ENCODE measurements at places on chromosomes 11 and 22. TPM values are rescaled to one million over a fixed set of nuclear protein-coding genes. Genes with fewer than 3 reads are reported as not detected.

- peaks cover 15% of the 10 kb centered on the region for H3K4me1 ChIP-seq
- DNase-seq = no peak
- H3K36me3 ChIP-seq = no peaks in the 10 kb centered on the region
- no peak overlapping the region for H3K4me3 ChIP-seq
- H3K27me3 ChIP-seq = peaks cover 2% of the 10 kb centered on the region
- no peak overlapping the region for H3K27ac ChIP-seq
Measured at GRCh38 chr11:69402251-69402887, 79.1 kb upstream of the LINC01488 start.

DNA sequence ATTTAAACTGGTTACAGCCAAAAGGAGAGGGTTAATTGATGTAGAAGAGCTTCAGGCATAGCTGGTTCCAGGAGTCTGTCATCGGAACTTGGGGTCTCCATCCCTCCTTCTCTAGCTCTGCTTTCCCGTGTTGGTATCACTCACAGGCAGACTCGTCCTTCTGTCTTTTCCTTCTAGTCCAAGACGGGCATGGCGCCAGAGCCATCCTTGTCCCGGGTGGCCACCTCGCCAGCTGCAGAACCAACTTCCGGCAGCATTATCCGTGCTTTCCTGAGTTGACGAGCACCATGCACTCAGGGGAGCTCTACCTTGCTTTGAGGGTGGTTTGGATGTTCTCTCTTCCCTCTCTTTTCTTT lies 14.7 kb downstream of the LINC01488 start:
- H3K36me3 ChIP-seq = no peaks in the 10 kb centered on the region
- no peak for DNase-seq
- H3K27ac ChIP-seq = no peak overlapping the region
- no peaks in the 10 kb centered on the region for H3K4me1 ChIP-seq

DNA sequence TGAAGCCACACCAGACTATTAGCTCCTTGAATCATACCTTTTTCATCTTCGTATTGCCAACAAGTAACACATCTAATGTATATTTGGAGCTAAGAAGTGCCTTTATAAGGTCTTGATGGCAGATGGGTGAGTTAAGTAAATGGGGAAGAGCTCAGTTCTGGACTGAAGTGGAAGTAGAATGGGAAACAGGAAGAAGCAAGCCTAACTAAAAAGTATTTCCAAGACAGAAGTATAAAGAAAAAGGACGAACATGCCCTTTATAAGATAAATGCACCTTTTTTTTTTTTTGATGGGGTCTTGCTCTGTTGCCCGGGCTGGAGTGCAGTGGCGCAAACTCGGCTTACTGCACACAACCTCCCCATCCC lies 14.5 kb downstream of the CRTAM start:
- peaks cover 35% of the 10 kb centered on the region for H3K4me1 ChIP-seq
- no peak overlapping the region for H3K4me3 ChIP-seq
- no peak for DNase-seq
- H3K27me3 ChIP-seq = no peaks in the 10 kb centered on the region
- H3K36me3 ChIP-seq = no peaks in the 10 kb centered on the region

DNA sequence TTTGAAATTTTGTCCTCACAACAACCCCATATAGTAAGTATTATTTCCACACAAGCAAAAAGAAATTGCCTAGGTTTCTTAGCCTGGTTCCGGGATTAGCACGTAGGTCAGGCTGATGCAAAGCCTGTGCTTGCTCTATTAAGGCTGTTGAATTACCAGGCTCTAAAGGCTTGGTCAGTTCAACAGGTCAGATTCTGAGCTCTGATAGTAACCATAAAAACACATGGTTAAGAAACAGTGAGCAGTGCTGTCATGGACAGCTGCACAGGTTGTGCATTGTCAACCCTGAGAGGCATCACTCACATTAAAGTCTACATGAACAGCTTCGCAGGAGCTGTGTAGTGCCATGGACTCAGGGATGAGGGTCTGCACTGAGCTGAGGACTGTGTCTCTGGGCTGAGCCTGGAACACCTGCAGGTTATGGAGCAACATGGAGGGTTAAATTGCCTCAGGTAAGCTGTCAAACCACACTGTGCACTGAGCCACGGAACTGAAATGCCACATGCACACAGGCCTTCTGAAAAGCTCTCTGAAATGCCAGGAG lies 98.0 kb downstream of the PIWIL4 start:
- no peak overlapping the region for H3K27ac ChIP-seq
- H3K4me1 ChIP-seq = no peaks in the 10 kb centered on the region
- DNase-seq = no peak
- H3K27me3 ChIP-seq = peaks cover 3% of the 10 kb centered on the region

DNA sequence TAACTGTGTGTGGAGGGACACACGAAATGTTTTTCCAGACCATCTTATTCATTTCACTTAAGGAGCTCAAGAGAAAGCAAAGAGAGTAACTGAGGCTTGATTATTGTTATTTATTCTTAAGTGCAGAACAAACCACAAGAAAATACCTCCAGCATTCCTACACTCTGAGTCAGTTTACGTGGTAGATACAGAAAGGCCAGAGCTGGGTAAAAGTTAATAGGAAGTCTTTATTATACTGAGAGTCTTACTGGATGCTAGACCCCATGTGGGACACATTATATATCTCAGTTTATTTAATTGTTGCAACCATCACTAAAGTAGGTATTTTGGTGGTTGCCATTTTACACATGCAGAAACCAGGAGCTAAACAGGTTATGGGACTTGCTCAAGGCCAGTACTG lies 261.4 kb upstream of the POU2AF2 start:
- DNase-seq = no peak
- H3K27ac ChIP-seq = no peak overlapping the region
- H3K4me1 ChIP-seq = no peaks in the 10 kb centered on the region
- no peaks in the 10 kb centered on the region for H3K36me3 ChIP-seq

DNA sequence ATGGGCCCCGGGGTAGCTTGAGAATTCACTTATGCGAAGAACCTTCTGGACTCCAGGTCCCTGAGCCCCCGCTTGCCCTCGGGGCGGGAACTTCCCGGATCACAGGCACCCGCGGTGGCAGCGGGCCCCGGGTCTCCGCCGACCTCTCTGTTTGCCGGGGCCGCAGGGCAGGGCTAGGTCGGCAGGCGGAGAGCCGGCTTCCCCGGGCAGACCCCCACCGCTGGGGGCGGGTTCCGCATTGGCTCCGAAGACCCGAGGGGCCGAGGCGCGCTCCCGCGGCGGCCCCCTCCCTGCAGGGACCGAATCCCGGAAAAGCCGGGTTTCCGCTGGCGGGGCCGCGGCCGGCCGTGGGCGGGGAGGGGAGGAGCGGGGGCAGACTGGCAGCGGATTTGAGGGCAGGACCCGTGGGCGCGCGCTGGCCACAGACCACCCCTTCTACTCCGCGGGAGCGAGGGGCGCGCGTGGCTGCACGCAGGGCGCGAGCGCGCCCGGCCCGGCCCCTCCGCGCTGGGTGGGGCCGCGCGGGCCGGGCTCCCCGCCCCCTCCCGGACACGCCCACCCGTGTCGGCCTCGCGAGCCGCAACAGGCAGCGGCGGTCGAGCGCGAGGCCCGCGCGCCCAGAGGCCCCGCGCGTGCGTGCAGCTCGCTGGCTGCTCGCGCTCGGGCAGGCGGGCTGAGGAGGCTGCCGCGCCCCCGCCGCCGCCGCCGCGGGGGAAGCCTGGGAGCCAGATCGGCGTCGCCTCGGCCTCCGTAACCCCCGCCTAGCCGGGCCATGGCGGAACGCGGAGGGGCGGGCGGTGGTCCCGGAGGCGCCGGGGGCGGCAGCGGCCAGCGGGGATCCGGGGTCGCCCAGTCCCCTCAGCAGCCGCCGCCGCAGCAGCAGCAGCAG lies at the start of gene PACS1:
PACS1 (plus strand) TSS at position 558 of the 889 bp plus-strand sequence; CDS start at position 773, 215 bp downstream.
- H3K36me3 ChIP-seq = peaks cover 69% of the 10 kb centered on the region
- DNase-seq = peak; percentile 82
- peaks cover 66% of the 10 kb centered on the region for H3K4me1 ChIP-seq
- peak within 1 kb of the TSS; percentile 95 for H3K27ac ChIP-seq
- H3K4me3 ChIP-seq = peak within 1 kb of the TSS; percentile 92

DNA sequence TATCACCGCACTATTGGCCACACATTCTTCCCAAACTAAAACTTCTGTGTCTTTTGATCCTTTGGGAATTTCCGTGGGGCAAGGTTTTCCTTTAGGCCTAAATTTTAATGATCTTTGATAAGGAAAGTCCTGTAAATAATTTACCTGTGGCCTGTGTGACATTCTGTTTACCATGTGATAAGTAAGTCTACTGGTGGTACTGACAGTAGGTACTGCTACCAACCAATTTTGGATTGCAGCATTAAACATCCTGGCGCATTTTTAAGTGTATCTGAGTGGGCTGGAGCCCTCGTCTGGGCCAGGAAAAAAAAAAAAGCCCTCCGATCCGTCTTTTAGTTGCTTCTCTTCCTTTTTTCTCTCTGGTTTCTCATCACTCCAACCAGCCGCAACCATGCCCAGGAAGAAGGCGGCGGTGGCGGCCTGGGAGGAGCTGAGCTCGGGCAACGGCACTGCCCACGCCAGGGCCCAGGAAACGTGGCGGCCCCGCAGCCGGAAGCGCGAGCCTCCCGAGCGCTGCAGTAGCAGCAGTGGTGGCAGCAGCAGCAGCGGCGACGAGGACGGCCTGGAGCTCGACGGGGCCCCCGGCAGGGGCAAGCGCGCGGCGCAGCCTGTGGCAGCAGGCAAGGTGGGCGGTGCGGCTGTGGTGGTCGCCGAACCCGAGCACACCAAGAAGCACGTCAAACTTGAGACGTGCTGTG lies 33.6 kb downstream of the ASRGL1 start:
- H3K36me3 ChIP-seq = no peaks in the 10 kb centered on the region
- H3K27me3 ChIP-seq = no peaks in the 10 kb centered on the region
- H3K27ac ChIP-seq = peak overlapping the region; percentile 74
- H3K4me3 ChIP-seq = peak overlapping the region; percentile 77

DNA sequence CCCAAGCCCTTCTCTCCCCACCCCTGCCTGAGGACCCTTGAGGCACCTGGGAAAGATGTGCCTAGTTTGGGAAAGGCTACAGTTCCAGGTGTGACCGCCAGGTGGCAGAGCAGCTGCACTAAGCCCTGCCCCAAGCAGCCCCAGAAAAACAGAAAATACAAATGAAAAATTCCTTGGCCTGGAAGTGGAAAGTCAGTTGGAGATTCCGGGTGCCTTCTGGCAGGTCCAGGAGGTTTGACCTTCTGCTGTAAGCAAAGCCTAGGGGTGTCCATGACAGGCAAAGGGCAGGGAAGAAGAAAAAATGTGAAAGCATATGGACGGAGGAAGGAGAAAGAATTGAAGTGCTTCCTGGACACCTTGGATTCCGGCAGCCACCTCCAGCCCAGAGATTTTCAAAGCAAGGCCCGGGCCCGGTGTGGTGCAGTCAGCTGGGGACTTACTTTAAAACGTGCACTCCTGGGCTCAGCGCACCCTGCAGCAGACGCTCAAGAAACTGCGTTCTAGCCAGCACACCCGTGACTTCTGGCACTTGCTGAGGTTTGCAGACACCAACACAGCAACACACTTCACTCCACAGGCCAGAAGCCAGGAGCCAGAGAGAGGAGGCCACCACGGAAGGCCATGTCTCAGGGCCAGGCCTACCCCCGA lies 37.3 kb upstream of the SLC22A12 start:
- no peak overlapping the region for H3K4me3 ChIP-seq
- H3K4me1 ChIP-seq = peaks cover 15% of the 10 kb centered on the region

DNA sequence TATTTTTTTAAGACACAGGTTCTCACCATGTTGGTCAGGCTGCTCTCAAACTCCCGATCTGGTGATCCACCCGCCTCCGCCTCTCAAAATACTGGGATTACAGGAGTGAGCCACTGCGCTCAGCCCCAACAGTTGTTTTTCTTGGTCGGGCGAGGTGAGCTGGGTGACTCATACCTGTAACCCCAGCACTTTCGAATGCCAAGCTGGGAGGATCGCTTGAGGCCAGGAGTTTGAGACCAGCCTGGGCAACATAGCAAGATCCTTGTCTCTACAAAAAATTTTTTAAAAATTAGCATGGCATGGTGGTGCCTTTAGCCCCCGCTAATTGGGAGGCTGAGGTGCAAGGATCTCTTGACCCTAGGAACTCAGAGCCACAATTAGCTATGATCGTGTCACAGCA lies 7.0 kb upstream of the NF2 start:
- H3K4me1 ChIP-seq = no peaks in the 10 kb centered on the region
- H3K4me3 ChIP-seq = no peak overlapping the region
- no peaks in the 10 kb centered on the region for H3K27me3 ChIP-seq

GRCh38 chr11:109933126-109933525 lies 160.1 kb upstream of the ZC3H12C start:
- no peaks in the 10 kb centered on the region for H3K36me3 ChIP-seq
- H3K4me1 ChIP-seq = no peaks in the 10 kb centered on the region
- DNase-seq = no peak
- peaks cover 5% of the 10 kb centered on the region for H3K27me3 ChIP-seq
- H3K4me3 ChIP-seq = no peak overlapping the region

DNA sequence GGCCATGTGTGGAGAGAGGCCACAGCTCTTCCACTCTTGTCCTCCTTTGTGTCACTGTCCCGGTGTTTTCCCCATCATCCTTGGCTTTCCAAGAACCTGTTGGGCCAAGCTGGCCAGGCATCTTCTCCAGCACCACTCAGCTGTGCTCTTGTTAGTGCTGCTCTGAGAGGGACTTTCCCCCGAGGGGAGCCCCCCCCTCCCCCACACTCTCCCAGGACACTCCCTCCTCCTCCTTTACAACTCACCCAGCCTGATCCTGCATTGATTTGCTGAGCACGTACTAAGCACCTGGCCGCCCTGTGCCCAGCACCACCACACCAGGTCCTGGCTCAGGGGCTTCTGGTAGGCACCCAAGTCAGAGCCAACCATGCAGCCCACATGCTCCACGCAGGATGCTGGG lies 13.2 kb downstream of the TP53AIP1 start:
- H3K27me3 ChIP-seq = peaks cover 7% of the 10 kb centered on the region
- H3K4me1 ChIP-seq = peaks cover 17% of the 10 kb centered on the region
- no peak overlapping the region for H3K27ac ChIP-seq
- no peak overlapping the region for H3K4me3 ChIP-seq

GRCh38 chr11:72831521-72832300 lies 17.5 kb downstream of the ATG16L2 start:
- H3K4me3 ChIP-seq = no peak overlapping the region
- H3K27me3 ChIP-seq = no peaks in the 10 kb centered on the region
- peaks cover 24% of the 10 kb centered on the region for H3K4me1 ChIP-seq
- no peak for DNase-seq

CHST1 gene
- not detected for total RNA-seq

GDPD4 gene
- total RNA-seq = not detected

CHRNA10 gene
- total RNA-seq = 2.5 TPM

SCGB1A1 gene
- total RNA-seq = not detected

SHISAL1 gene
- not detected for total RNA-seq

KRTAP5-9 gene
- 0.53 TPM for total RNA-seq
